GM04504 (cell line): ENCODE measurements at places on chromosomes 16 and 17.

DNA sequence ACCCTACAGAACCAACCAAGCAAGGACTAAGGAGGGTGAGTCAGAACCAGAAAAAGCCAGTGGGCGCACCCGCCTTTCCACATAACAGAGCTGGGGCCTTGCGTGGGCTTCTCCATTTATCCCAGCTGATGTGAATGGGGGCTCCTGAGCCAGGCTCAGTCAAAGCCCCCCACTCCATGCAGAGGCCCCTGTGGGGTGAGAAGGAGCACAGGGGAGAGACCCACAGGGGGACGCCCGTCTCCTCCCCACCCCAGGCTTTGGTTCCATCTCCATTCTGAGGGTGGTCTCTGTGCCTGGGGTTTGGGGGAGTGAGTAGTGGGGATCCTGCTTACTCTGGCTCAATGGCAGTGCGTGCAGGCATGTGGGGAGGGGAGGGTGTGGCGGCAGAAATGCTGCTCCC, 210.1 kb upstream of the TNRC6C start:
- DNase-seq, result no peak

GRCh38 chr17:32596628-32597027, 109.8 kb downstream of the CDK5R1 start:
- DNase-seq, result no peak

GRCh38 chr16:88479793-88480760, 27.0 kb downstream of the ZFPM1 start:
- no peak for DNase-seq

DNA sequence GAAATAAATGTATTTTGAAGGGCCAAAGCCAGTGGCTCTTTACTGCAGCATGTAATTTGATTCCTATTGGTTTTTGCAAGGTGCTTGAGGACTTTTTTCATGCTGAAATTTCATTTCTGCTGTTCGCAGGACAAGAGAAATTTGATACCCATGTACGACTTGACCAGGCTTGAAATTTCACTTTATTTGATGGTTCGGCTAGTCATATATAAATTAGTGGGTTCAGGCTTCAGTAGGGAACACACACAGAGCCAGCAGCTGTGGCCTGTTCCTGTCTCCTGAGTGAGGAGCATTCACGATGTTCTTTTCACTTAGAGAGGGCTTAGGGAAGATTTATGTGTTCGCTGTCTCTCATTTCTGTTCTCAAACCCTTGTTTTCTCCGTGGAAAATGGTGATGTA, 258.4 kb upstream of the CACNG5 start:
- no peak for DNase-seq
